ENCODE measurements at places on chromosomes 2 and 18.

DNA sequence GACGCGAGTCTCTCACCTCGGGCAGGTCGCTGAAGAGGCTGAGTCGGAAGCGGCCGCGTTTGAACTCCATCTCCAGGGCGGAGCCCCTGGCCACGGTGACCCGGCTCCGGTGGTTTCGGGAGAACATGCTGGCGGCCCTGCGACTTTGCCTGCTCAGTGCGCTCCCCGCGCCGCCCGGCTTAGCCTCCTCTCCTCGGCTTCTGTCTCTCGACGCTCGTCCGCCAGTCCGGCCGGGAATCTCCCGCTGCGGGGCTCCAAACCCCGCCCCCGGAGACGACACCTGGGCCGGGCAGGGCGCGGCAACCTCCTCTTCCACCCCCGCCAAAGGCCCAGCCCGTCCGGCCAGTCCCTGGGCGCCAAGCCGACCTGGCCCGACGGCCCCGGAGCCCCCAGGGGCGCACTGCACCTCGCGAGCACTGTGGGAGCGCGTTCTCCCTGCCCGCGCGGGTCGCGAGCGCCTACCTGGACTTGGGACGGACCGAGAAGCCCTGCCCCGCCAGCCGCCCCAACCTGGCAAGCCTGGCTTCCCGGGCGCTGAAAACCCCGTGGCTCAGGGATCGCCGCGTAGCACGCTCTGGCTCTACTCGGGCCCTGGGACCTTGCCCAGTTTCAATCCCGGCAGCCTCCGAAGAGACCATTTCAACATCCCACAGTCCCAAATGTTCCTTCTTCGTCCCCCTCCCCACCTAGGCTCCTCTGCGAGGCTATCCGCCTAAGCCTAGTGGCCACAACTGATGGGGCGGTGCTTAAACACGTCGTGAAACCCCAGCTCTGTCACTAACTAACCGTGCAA, at the start of gene RTKN:
Gene RTKN (minus strand): TSS at position 248 of the 793 bp plus-strand sequence. CDS start 121 bp downstream, at position 127.
- DNase-seq, result no peak

- peak; percentile 43 for DNase-seq
Measured at GRCh38 chr18:9986156-9986930, 72.5 kb downstream of the VAPA start.

GRCh38 chr2:239421851-239422250, 21.0 kb upstream of the HDAC4 start:
- no peak for DNase-seq

GRCh38 chr2:191617575-191617974, 60.4 kb upstream of the NABP1 start:
- no peak for DNase-seq

- no peak for DNase-seq
Measured at GRCh38 chr2:209768557-209768956, 3.1 kb upstream of the UNC80 start.

DNA sequence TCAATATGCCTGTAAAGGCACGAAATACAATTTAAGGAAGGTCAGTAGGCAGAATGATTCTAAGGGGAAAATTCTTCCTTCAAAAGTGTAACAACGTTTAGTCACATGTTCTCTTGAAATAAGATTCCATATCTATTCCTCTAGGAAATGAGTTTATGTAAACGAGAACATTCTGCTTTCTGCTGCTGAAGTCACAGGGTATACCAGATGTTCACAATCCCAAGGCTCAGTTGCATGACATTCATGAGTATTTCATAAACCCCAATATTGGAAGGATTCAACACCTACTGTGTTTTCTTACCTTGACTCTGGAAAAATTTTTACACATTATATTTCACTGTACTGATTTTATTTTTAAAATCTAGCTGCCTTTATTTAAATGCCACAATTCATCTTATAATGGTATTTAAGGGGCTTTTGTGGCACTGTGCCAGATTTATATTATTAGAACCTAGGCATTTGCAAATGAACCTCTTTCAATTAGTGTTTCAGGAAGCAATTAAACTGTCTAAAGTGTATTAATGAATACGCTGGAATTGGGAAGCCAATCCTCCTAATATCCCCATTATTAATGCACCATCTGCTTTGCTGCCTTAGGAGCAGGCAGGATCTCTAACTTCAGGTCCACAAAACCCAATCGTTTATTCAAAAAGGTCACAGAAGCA, 542.6 kb upstream of the KLHL29 start:
- DNase-seq, result no peak

DNA sequence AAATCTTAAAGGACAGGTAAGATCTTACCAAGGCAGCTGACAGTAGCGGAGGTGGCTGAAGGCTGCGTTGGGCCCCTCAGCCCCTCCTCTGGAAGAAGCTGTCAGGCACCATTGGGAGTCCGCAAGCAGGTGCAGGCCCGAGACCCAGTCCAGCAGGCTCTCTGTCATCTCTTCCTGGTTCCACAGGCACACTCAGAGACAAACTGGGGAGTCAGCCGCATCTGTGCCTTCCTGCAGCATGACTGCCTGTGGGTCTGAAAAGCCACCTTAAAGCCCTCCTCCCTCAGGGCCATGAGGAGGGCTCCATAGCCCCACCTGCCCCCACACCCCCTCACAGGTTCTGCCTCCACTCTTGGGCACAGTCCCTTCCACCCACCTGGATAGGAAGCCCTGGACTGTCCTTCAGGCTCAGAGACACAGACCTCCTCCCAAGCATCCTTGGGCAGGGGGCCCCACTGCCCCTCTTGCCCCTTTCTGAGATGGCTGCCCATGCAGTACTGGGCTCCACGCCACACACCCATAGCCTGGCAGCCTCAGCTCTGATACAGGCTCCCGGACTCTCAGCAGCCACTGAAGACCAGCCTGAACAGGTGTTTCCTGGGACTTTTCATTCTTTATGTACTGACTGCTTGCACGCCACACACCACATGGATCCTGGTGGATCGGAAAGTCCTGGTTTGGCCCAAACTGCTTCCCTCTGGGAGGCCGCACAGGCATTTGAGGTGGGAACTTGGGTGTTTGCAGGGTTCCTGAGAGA, 239.8 kb downstream of the SEPTIN10 start:
- DNase-seq, result no peak

GRCh38 chr18:57052173-57052572, 94.7 kb upstream of the BOD1L2 start:
- no peak for DNase-seq

GRCh38 chr2:128686497-128686859, 367.8 kb upstream of the HS6ST1 start:
- DNase-seq, result no peak

DNA sequence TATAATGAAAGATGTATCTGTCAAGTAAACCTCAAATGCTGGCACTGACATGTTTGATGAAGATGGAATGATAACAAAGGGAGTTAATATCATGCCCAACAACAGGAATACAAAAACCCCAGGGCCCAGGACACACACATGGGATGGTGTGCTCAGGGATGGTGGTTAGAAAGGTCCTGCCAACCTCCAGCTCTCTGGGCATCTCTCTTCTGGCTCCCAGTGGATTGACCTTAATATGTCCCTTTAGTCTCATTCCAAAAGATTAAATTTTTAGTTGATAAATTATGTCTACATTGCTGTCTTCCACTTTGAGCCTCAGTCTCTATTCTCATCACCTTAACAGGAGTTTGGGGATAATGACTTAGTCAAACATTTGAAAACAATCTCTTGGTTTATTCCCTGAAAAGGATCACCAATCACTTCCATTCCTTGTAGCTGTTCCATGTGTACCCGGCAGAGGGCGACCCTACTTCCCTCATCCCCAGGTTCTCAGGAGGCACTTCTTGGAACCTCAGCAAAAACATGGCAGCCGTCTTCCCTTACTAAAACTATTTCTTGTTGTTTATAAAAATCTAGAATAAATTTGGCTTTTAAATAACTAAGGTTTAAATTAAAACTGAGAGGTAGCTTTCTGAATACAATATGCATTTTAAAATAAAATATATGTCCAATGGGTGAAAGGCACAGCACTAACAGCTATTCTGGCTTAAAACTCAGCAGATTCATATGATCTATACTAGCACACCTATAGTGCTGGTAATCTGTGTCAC, 29.6 kb downstream of the MCEE start:
- peak; percentile 63 for DNase-seq

- no peak for DNase-seq
Measured at GRCh38 chr18:79354350-79354749, 41.4 kb upstream of the NFATC1 start.

- DNase-seq, result no peak
Measured at GRCh38 chr2:230042195-230042594, 26.5 kb downstream of the SLC16A14 start.

DNA sequence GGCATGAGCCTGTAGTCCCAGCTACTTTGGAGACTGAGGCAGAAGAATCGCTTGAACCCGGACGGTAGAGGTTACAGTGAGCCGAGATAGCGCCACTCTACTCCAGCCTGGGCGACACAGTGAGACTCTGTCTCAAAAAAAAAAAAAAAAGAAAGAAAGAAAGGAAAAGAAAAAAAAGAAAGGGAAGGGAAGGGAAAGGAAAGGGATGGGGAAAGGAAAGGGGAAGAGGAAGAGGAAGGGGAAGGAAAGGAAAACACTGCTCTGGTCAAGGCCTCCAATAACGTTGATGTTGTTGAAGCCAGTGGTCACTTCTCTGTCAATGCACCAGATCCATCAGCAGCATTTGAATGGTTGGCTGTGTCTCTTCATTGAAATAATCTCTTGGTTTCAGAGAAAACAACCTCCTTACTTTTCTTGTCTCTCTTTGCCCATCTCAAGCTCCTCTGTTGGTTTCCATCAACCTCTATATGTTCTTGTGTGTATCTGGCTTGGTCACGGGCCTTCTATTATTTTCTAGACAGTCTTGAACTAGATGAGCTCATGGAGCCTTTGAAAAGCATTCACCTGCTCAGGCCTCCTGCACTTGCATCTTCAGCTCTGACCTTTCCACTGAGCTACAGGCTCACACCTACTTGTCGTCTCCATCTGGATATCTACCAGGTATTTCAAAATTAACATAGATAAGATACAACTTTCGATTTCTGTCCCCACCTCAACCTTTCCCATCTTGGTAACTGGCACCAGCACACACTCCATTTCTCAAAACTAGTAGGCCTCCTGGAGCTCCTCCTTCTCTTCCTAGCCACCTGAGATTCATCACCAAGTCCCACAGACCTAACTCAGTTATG, 69.4 kb upstream of the LAPTM4A start:
- no peak for DNase-seq

DNA sequence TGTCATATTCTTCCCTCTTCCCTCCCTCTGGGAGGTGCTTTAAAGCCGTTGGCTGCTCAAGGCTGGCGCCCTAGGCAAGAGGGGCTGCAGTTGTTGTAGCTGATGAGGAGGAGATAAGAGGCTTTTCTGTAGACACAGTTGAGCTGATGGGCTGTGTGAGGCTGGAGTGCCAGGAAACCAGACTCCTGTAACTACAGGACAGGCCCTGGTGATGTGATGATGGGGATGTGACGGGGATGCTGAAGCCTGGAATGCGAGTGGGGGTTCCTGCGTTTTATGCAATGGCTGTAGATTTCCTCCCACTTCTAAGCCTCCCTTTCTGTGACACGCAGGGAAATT, 5.7 kb upstream of the EFR3B start:
- DNase-seq, result peak; percentile 15

GRCh38 chr2:9889812-9890261, 46.6 kb downstream of the TAF1B start:
- no peak for DNase-seq

- no peak for DNase-seq
Measured at GRCh38 chr18:9617006-9617542, 2.7 kb upstream of the PPP4R1 start.

Data from NCI-H146 (cell line).